ENCODE measurements at places on chromosomes 4 and X.

- no peak for DNase-seq
Observed at GRCh38 chr4:65502131-65502701, 168.1 kb downstream of the EPHA5 start.

GRCh38 chrX:17861489-17862011 is 452 bp upstream of the RAI2 start:
- no peak for DNase-seq

- no peak for DNase-seq
Observed at GRCh38 chr4:48079972-48080391, 54.1 kb downstream of the TXK start.

GRCh38 chr4:139403462-139403861 is 50.5 kb upstream of the RAB33B start:
- DNase-seq = no peak

DNA sequence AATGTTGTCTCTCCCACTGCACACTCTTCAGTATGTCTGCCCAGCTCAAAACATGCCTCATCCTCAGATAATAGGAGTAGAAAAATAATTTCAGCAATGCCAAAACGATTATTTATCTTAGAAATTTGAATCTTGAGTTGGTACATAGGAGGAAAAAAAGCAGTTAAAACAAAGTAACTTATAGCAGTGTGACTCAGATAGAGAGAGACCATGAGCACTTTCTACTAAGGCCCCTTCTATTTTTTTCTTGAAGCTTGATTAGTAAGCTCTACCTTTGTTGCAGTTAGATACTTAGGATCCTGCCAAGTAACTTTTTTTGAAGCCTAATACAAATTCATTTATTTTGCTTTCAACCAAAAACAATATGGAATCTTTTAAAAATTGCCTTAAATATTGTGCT is 212.3 kb downstream of the MAD2L1 start:
- no peak for DNase-seq

- DNase-seq = no peak
Observed at GRCh38 chrX:10582215-10582733, 38.1 kb downstream of the MID1 start.

GRCh38 chr4:153181293-153181692 is 22.9 kb upstream of the TRIM2 start:
- DNase-seq = no peak
